ENCODE measurements at places on chromosomes 7 and 10. TPM values are rescaled to one million over a fixed set of nuclear protein-coding genes. Genes with fewer than 3 reads are reported as not detected.
A peak's percentile ranks its signal among the peaks of the same experiment; 100 is the strongest.

DNA sequence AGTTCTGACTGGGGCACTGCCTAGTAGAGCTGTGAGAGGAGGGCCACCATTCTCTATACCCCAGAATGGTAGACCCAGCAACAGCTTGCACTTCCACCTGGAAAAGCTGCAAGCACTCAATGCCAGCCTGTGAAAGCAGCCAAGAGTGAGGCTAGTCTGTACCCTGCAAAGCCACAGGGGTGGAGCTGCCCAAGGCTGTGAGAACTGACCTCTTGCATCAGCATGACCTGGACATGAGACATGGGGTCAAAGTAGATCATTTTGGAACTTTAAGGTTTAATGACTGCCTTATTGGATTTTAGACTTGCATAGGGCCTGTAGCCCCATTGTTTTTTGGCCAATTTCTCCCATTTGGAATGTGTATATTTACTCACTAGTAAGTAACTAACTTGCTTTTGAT lies 206.3 kb downstream of the TPK1 start:
- DNase-seq: no peak

GRCh38 chr10:57338823-57339558 lies 928.7 kb downstream of the IPMK start:
- DNase-seq: peak; percentile 39

DNA sequence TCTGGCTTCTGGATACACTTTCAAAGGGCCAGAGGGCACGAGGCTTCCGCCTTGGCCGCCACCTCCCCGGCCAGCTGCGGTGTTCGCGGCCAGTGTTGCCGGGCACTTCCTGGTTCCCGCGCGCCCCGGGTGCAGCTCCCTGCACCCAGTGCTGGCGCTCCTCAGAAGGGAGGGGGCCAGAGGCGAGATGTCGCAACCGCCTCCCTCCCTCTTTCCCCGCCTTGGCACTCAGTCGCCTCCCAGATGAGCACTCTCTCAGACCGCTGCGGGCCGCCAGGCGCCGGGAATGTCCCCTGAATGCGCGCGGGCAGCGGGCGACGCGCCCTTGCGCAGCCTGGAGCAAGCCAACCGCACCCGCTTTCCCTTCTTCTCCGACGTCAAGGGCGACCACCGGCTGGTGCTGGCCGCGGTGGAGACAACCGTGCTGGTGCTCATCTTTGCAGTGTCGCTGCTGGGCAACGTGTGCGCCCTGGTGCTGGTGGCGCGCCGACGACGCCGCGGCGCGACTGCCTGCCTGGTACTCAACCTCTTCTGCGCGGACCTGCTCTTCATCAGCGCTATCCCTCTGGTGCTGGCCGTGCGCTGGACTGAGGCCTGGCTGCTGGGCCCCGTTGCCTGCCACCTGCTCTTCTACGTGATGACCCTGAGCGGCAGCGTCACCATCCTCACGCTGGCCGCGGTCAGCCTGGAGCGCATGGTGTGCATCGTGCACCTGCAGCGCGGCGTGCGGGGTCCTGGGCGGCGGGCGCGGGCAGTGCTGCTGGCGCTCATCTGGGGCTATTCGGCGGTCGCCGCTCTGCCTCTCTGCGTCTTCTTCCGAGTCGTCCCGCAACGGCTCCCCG lies at the start of gene FFAR4:
Gene FFAR4 (plus strand): TSS at position 231 of the 842 bp plus-strand sequence. CDS start 56 bp downstream, at position 287.
- DNase-seq: peak; percentile 14

GRCh38 chr10:119477444-119477843 lies 65.1 kb downstream of the RGS10 start:
- DNase-seq: no peak

GRCh38 chr7:16203065-16203464 lies 218.3 kb downstream of the CRPPA start:
- no peak for DNase-seq

GRCh38 chr10:95832216-95833041 lies 75.3 kb upstream of the CC2D2B start:
- no peak for DNase-seq

DNA sequence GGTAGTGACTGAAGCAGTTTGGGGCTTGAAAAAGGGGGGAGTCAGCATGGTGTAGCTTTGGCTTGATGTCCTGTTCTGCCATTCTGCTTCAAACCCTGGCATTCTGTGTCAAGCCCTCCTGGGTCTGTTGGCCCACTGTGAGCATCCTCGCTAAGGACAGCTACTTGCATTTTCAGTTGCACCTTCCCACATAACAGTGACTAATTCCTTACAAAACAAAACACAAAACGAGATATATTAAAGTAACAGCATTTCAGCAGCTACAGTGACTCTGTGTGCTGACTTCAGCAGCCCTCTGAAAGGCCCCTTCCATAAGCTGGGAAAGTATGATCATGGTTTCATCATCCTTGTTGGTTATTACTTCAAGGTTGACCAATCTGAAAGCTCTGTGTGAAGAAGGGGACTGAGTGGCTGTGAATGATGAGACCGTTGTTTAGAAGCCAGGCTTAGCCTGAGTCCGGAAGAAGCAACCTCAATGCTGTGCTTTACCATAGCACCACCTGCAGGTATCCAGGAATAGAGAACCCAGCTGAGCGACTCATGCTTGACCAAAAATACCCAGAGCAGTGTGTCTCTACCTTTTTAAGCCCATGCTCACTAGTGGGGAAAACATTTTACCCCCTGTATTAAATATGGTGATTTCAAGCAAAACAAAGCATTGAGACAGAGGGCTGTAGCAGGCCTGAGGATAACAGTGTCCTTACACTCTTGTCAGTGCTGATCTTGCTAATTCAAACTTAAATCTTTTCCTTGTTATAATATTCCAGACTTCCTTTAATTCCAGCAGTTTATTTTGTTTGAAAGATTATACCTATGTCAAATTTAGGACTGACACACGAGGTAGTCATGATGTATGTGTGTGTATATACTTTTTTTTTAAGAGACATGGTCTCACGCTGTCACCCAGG lies 42.6 kb upstream of the CC2D2B start:
- DNase-seq: peak; percentile 90

- DNase-seq: no peak
These were observed 81.8 kb downstream of the PTPRZ1 start for GRCh38 chr7:121954803-121955202.

GRCh38 chr10:49605939-49606509 lies 4.1 kb upstream of the SLC18A3 start:
- no peak for DNase-seq

- no peak for DNase-seq
These were observed 21.8 kb downstream of the KCP start for GRCh38 chr7:128888756-128889095.

DNA sequence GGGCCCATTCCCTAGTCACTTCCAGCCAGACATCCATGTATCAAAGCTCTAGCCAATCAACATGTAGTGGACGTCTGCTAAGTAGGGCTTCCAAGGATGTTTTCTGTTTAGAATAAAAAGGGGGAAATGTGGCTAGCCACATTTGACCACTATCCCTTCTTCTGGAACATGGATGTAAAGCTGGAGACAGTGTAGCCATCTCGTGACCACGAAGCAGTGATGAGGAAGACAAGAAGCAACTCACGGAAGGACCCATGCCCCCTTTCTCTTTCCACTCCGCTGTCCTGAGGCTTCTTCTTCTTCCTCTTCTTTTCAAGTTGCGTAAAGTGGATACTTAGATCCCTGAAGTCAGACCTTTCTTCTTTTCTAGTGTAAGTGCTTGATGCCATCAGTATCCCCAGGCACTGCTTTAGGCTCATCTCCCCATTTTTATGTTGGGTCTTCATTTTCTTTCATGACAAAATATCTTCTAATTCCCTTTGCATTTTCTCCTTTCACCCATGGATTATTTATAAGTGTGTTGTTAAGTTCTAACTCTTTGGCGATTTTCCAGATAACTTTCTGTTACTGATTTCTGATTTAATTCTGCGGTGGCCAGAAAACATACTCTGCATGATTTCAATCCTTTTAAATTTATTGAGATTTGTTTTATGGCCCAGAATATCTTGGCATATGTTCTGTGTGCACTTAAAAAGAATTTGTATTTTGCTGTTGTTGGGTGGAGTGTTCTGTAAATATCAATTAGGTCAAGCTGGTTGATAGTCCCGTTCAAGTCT lies 594.5 kb downstream of the SDK1 start:
- DNase-seq: no peak

DNA sequence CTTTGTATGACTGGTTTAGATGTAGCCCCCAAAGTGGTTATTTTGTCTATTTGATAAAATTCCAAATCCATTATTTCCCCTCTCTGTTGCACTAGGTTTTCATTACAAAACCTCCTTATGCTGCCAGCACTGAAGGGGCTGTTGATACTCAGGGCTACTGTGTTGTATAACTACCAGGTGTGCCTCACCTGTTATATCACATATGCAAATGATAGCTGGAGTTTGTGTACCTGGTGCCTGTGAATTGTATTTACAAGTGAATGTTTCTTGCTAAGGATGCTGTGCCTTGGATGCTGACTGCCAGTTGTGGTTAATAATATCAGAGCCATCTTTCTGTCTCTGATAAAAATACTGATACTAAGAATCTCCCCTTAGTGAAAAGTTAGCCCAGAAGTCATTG lies 84.8 kb upstream of the CCDC6 start:
- DNase-seq: no peak

GRCh38 chr7:150325110-150325611 lies 1.8 kb upstream of the ACTR3C start:
- DNase-seq: peak; percentile 48

DNA sequence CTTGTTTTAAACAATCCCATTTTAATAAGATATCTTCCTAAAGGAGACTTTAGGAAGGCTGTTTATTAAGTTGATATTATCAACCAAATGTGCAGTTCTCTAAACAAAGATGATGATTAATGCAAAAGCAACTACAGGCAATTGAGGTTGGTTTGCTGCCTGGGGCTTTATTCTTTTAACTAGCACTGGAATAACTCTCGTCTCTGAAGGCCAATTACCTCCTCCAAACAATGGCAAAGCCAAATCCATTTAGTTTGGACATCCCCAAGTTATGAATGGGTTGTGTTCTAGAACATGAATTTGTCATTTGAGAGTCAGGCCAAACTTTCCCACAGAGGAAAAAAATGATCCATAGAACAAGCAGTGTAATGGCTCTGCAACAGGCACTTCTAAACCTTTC lies 114.1 kb downstream of the SLC16A9 start:
- DNase-seq: peak; percentile 51

GRCh38 chr10:90571481-90572258 lies 286.2 kb downstream of the HTR7 start:
- DNase-seq: peak; percentile 71

GRCh38 chr10:21889477-21890275 lies 113.9 kb downstream of the DNAJC1 start:
- DNase-seq: no peak

- no peak for DNase-seq
These were observed 1.9 kb upstream of the CYP2C8 start for GRCh38 chr10:95071107-95071660.

GRCh38 chr10:57955076-57955475 lies 312.6 kb downstream of the IPMK start:
- DNase-seq: peak; percentile 45

DNA sequence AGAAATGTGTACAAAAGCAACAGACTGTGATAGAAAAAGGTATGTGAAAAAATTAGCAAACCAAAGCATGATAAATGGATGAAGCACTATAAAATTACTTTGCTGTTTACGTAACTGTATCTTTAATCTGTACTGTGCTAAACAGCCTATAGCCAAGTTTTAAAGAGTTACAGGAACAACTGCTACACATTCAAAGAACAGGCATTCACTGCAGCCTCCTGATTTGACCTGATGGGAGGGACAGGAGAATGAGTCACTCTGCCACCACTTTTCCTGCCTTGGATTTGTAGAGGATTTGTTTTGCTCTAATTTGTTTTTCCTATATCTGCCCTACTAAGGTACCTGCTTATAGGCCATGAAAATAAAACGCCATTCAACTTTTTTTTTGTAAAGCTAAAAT lies 116.1 kb downstream of the FANK1 start:
- peak; percentile 32 for DNase-seq

DNA sequence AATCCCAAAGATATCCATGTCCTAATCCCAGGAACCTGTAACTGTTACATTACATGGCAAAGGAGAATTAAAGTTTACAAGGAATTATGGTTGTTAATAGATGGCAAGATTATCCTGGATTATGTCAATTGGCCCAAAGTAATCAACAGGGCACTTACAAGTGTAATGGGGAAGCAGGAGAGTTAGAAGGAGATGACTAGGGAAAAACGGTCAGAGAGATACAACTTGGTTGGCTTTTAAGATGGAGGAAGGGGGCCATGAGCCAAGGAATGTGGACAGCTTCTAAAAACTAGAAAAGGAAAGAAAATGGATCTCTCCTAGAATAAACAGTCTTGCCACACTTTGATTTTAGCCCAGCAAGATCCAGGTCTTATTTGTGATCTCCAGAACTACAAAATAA lies 3.3 kb downstream of the JMJD1C start:
- no peak for DNase-seq

DNA sequence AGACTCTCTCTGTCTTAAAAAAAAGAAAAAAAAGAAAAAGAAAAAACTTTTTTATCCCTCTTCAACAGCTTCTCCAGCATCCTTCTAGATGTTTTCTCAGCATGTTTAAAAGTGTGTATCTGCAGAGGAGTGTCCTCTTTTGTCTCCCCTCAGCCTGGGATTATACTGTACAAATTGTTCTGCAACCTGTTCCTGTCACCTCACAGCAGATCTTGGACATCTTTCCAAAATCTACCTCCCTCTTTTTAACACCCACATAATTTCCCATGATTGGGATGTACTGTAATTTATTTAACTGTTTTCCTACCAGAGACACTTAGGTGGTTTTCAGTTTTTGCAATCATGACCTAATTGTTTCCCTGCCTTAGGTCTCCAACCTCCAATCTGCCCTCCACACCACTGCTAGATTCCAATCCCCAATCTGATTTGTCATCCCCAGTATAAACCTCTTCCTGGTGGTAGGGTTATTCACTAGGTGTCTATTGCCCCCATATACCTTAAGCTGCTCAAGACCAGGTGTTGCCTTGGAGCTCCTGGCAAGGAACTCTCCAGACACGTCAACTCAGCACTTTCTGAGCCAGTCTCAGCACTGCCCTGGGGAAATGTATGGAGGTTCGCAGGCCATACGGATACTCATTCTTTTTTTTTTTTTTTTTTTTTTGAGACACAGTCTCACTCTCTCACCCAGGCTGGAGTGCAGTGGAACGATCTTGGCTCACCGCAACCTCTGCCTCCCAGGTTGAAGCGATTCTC lies 17.6 kb upstream of the DDIT4 start:
- DNase-seq: no peak

- DNase-seq: no peak
These were observed 93.4 kb downstream of the ZNF365 start for GRCh38 chr10:62467527-62467926.

- no peak for DNase-seq
These were observed 2.5 kb downstream of the ADAP1 start for GRCh38 chr7:951881-952547.

- DNase-seq: no peak
These were observed 59.4 kb downstream of the PLCE1 start for GRCh38 chr10:94052866-94053791.

GRCh38 chr10:79179164-79179956 lies 110.6 kb downstream of the ZMIZ1 start:
- no peak for DNase-seq

GRCh38 chr7:81600608-81601007 lies 169.2 kb downstream of the HGF start:
- peak; percentile 54 for DNase-seq

TLL2 gene
- under 0.01 TPM for total RNA-seq

ZNF804B gene
- under 0.01 TPM for total RNA-seq

CCL26 gene
- total RNA-seq: 0.64 TPM

SH2D4B gene
- total RNA-seq: not detected

ADAM12 gene
- total RNA-seq: 22.5 TPM

ZNF12 gene
- total RNA-seq: 25.5 TPM

FAM25C gene
- total RNA-seq: not detected

OR2A12 gene
- not detected for total RNA-seq

GNAT3 gene
- total RNA-seq: not detected

ANKRD61 gene
- total RNA-seq: not detected
